MCF 10A (cell line): ENCODE measurements at places on chromosomes 1 and 21.

GRCh38 chr1:23209770-23210169 lies 7.5 kb downstream of the HTR1D start:
- no peaks in the 10 kb centered on the region for H3K36me3 ChIP-seq
- no peaks in the 10 kb centered on the region for H3K27me3 ChIP-seq
- no peak overlapping the region for H3K4me3 ChIP-seq
- no peak overlapping the region for H3K27ac ChIP-seq
- DNase-seq = no peak
- no peaks in the 10 kb centered on the region for H3K4me1 ChIP-seq

DNA sequence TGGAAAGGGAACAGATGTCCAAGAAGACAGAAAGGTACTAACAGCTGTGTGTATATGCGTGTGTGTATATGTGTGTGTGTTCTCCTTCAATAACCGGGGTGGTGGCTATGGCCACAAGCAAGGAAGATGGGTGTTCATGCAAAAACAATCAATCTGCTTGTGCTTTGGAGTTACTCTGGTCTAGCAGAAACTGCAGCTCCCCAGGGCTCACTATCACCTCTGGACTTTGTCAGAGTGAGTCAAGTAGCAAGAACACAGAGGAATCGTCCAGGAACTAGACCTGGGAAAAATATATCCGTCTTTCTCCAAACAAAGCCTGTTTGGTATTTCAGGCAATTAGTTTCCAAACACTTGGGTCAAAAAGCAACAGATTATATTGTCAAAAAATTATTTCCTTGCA lies 68.6 kb downstream of the GNG12 start:
- no peak for DNase-seq
- H3K4me1 ChIP-seq = peaks cover 26% of the 10 kb centered on the region
- no peaks in the 10 kb centered on the region for H3K36me3 ChIP-seq

DNA sequence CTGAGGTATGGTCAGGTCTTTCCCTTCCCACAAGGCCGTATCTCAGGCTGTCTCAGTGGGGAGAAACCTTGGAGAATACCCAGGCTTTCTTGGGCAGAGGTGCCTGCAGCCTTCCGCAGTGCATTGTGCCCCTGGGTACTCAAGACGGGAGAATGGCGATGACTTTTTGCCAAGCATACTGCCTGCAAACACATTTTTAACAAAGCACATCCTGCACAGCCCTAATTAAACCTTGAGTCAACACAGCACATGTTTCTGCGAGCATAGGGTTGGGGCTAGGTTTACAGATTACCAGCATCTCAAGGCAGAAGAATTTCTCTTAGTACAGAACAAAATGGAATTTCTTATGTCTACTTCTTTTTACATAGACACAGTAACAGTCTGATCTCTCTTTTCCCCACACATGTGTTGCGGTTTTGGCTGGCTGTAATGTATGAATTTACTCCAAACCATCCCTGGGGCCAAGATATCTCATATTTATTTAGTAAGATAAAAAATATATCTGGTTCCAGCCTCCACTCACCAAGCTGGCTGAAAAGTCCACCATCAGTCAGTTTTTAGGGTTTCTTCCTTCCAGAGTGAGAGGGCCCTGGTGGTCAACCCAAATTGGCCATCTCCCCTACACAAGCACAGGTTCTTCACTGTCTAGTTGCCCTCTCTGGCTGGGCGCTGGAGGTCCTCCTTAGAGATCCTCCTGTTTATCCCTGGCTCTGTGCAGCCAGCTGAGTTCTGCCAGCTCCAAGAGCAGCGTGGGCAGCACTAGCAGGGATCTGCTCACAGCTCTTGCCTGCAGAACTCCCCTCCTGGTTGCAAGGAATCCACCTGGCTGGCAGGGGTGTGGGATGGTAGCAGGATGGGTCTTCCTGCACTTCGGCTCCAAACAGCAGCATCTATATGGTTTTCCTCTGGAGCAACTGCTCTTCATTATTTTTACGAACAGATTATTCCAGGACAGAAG lies 2.6 kb downstream of the FAAH start:
- no peak overlapping the region for H3K27ac ChIP-seq
- no peak overlapping the region for H3K4me3 ChIP-seq
- DNase-seq = no peak
- H3K36me3 ChIP-seq = no peaks in the 10 kb centered on the region
- no peaks in the 10 kb centered on the region for H3K27me3 ChIP-seq
- peaks cover 14% of the 10 kb centered on the region for H3K4me1 ChIP-seq

DNA sequence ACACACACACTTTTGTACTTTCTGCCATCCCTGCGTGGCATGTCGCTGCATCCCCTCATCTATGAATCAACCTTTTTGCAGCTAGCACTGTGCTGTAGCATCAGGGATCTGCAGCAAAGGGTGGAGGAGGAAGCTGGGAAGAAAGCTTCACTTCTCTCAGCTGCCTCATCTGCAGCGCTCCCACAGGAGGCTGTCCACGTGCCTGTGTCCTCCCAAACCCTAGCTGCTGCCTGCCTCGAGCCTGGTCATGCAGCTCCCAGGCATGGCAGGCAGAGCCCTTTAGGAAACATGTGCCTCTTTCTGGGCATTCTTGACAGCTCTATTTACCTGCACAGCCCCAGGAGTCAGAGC lies 262.1 kb upstream of the SGIP1 start:
- peaks cover 38% of the 10 kb centered on the region for H3K4me1 ChIP-seq
- peak overlapping the region; percentile 92 for H3K27ac ChIP-seq
- peak; percentile 74 for DNase-seq
- no peaks in the 10 kb centered on the region for H3K36me3 ChIP-seq

DNA sequence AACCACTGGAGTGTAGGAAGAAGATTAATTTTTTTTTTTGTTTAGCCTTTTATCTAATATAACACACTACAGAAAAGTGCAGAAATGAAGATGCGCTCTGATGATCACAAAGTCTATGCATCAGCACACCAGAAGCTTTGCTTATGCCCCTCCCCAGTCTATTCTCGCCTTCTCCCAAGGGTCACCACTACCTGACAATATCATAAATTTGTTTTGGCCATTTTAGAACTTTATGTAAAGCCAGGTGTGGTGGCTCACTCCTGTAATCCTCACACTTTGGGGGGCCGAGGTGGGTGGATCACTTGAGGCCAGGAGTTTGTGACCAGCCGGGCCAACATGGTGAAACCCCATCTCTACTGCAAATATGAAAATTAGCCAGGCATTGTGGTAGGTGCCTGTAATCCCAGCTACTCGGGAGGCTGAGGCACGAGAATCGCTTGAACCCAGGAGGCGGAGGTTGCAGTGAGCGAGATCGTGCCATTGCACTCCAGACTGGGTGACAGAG lies 231.3 kb downstream of the FOXD2 start:
- H3K27ac ChIP-seq = no peak overlapping the region
- H3K4me3 ChIP-seq = no peak overlapping the region
- no peaks in the 10 kb centered on the region for H3K27me3 ChIP-seq
- H3K36me3 ChIP-seq = peaks cover 4% of the 10 kb centered on the region
- DNase-seq = no peak

DNA sequence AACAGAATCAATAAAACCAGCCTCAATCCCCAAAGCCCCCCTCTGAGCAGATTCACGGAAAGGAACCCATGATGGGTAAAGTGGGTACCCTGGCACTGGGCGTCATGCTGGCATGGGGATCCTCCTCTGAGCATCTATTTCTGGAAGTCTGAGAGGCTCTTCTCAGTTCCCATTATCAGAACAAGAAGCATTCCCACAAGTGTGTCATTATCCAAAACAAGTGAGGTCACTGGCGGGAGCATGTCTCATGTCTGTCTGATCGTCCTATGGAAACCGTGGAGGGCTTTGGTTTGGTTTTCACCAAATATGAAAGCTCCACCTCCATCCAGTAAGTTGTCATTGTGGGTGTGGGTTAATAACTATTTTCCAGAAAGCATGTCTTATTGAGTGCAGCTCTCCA lies 70.7 kb downstream of the PGM1 start:
- no peak overlapping the region for H3K4me3 ChIP-seq
- peak overlapping the region; percentile 97 for H3K27ac ChIP-seq
- no peaks in the 10 kb centered on the region for H3K27me3 ChIP-seq
- peaks cover 36% of the 10 kb centered on the region for H3K4me1 ChIP-seq
- no peak for DNase-seq

- H3K27ac ChIP-seq = no peak overlapping the region
- peaks cover 5% of the 10 kb centered on the region for H3K4me1 ChIP-seq
- no peaks in the 10 kb centered on the region for H3K27me3 ChIP-seq
- H3K36me3 ChIP-seq = no peaks in the 10 kb centered on the region
- no peak overlapping the region for H3K4me3 ChIP-seq
These were observed 63.0 kb downstream of the NR5A2 start for GRCh38 chr1:200090252-200091159.

- H3K27me3 ChIP-seq = no peaks in the 10 kb centered on the region
- H3K27ac ChIP-seq = no peak overlapping the region
- H3K36me3 ChIP-seq = peaks cover 14% of the 10 kb centered on the region
- H3K4me1 ChIP-seq = peaks cover 44% of the 10 kb centered on the region
- H3K4me3 ChIP-seq = no peak overlapping the region
- peak; percentile 45 for DNase-seq
These were observed 67.3 kb upstream of the RAB3GAP2 start for GRCh38 chr1:220339581-220339980.

- no peaks in the 10 kb centered on the region for H3K27me3 ChIP-seq
- no peak overlapping the region for H3K4me3 ChIP-seq
- H3K27ac ChIP-seq = no peak overlapping the region
- DNase-seq = peak; percentile 71
- peaks cover 12% of the 10 kb centered on the region for H3K4me1 ChIP-seq
- no peaks in the 10 kb centered on the region for H3K36me3 ChIP-seq
These were observed 37.8 kb upstream of the NEK2 start for GRCh38 chr1:211713231-211713630.

DNA sequence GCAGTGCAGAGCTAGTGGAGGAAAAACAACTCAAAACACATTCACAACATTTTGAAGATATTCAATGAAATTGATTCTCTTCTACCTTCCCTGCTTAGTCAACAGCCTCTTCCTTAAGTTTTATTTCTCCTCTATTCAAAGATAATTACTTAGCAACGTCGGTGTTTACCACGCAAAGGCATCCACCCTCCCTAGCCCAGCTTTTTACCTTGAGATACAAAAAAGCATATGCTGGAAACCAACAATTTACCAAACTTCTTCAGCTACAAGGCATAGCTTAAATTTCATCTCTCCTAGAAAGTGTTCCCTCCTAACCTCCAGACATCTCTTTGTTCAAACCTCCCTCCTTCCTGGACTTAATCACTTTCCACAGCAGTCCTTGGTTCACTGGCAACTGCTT lies 102.8 kb upstream of the SOD1 start:
- H3K36me3 ChIP-seq = no peaks in the 10 kb centered on the region
- H3K4me3 ChIP-seq = no peak overlapping the region
- no peak overlapping the region for H3K27ac ChIP-seq
- peaks cover 5% of the 10 kb centered on the region for H3K4me1 ChIP-seq
- DNase-seq = no peak
- no peaks in the 10 kb centered on the region for H3K27me3 ChIP-seq

DNA sequence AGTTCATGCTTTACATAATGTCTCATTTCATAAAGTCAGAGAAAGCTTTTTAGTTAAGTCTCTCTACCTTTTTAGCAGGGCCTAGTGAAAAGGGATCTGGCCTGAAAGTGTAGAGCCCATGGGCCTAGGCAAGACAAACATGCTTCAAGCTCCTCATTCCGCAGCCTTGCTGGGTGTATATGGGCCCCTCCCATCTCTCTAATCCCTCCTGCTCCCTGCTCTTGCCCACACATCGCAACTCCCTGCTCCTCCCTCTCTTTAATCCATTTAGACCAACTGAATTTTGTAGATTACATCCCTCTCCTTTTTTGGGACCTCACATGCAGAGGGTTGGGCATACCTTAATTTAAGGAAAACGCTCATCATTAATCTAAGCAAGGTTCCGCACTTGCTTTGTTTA lies 42.3 kb upstream of the CCDC190 start:
- no peaks in the 10 kb centered on the region for H3K36me3 ChIP-seq
- no peak overlapping the region for H3K27ac ChIP-seq
- peaks cover 20% of the 10 kb centered on the region for H3K4me1 ChIP-seq
- no peak for DNase-seq
- H3K4me3 ChIP-seq = no peak overlapping the region

DNA sequence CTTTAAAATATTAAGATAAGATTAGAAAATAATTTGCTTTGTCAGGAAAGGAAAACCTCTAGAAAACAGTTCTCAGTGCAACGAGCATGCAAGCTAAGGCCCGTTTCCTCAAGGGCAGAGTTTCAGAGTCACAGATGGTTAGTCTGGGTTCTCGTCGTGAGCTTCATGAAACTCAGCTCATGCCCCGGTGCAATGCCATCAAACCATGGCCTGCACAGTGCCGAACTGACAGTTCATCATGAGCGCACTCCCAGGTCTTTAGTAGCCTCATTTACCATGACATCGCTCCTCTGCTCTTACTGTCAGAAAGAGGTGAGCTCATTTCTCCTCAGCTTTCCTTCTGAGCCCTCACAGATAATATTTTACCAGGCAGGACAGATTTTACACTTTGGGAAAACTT lies 319.2 kb downstream of the NTNG1 start:
- no peaks in the 10 kb centered on the region for H3K27me3 ChIP-seq
- no peak overlapping the region for H3K4me3 ChIP-seq
- no peaks in the 10 kb centered on the region for H3K4me1 ChIP-seq
- no peak for DNase-seq
- no peaks in the 10 kb centered on the region for H3K36me3 ChIP-seq
- no peak overlapping the region for H3K27ac ChIP-seq

- H3K4me1 ChIP-seq = no peaks in the 10 kb centered on the region
- no peaks in the 10 kb centered on the region for H3K27me3 ChIP-seq
- no peaks in the 10 kb centered on the region for H3K36me3 ChIP-seq
These were observed 33.6 kb downstream of the LMO4 start for GRCh38 chr1:87362063-87362833.

DNA sequence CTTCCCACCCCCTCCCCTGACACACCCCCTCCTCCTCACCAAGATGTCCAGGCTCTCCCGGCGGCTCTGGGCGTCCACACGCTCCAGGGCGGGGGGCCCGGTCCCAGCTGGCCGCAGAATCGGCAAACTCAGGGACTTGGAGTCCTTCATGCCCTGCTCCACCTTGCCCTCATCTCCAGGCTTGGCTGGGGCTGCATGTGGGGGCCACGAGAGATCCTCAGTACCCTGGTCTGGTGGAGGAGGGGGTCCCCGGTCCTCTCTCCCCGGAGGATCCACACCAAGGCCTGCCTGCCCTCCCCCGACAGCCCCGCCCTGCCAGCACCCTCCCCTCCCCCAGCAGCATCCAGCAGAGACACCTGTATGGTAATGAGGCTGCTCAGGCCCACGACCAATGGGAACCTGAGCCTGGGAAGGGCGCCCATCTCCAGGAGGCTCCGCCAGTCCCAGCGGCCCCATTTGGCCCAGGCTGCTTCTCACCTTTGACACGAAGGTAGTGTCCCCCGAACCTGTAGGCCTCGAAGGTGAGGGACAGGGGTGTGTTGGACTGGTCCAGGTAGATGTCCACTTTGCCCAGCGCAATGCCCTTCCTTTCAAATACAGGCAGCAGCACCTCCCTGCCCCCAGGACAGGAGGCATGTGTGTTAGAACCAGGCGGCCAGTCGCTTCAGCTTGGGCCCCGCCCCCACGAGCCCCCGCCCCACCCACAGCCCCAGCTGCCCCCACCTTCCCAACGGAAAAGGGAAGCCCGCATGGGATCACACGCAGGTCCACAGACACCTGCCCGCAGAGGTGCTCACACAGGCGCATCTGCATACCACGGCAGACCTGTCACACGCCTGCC lies 8.2 kb upstream of the TNFRSF25 start:
- no peak for DNase-seq
- no peaks in the 10 kb centered on the region for H3K27me3 ChIP-seq
- peaks cover 13% of the 10 kb centered on the region for H3K4me1 ChIP-seq
- H3K4me3 ChIP-seq = no peak overlapping the region
